Inflammatory macrophage (primary cell): ENCODE measurements at places on chromosomes 13 and 19.

DNA sequence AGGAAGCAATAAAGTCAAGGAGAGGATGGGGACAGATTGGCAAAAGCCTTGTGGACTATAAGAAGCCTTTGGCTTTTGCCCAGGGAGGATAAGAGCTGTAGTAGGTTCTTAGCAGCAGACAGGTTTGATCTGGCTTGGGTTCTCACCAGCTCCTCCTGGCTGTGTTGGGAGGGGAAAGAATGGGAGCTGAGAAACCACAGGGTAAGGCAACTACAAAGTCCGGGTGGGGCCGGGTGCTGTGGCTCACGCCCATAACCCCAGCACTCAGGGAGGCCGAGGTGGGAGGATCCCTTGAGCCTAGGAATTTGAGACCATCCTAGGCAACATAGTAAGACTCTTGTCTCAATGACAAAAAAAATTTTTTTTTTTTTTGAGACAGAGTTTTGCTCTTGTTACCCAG is 20.6 kb downstream of the NECTIN2 start:
- no peak for DNase-seq

DNA sequence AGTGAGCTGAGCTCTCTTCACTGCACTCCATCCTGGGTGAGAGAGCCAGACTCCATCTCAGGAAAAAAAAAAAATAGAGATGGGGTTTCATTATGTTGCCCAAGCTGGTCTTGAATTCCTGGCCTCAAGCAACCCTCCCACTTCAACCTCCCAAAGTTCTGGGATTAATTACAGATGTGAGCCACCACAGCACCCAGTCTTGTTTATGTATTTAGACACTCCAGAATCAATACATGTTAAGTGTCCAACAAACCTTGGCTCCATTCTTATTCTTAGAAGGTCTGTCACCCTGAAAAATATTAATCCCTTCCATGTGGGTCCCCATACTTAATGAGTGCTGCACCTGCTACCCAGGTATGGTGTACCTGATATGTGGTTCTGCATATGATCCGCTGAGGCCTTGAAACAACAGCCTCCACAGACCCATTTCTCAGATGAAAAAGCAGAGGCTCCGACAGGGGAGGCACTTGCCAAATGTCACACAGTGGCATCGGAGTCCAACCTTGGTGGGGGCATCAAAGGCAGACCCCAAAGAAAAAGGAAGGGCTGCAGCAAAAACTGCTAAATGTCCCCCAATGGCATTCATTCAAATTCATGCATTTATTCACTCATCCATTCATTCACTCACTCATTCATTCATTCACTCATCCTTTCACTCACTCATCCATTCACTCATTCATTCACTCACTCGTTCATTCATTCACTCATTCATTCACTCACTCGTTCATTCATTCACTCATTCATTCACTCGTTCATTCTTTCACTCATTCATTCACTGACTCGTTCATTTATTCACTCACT is 16.7 kb downstream of the TICAM1 start:
- DNase-seq: no peak

DNA sequence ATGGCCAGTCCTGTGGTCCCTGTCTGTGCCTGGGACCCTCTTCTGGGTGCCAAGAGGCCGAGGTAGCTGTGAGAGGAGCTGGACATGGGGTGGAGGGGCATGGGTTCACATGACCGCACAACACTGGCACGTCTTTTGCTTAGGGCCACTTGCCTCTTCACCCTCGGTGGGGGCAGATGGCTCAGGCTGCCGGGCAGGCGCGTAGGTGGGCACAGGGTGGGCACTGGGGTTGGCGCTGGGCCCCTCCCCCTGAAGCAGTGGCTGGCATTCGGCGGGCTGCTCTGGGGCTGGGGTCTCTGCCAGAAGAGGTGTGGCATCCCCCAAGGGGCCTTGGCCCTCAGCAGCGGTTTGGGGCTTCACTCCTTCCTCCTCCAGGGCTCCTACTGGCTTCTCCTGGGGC is 8.4 kb downstream of the PALM3 start:
- no peak for DNase-seq

DNA sequence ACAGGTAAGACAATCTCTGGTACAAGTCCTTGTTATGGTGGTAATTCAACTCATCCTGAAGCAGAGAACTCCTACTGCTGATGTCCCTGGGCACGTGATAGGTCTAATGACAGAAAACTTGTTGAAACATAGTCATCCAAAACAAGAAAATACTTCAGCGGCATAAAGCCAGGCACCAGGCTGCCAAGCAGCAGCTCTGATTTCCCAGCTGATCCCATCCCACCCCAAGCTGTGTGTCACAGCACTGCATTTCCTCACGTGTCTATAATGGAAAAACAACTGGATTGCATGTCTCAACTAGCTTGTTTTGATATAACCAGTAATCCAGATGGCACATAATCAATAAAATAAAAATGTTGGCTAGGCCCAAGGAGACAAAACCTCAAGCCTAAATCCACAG is 64.8 kb downstream of the MIPEP start:
- no peak for DNase-seq

GRCh38 chr13:99758460-99759162 is 213.0 kb downstream of the ZIC5 start:
- no peak for DNase-seq

GRCh38 chr13:26458196-26458749 is 99.2 kb upstream of the WASF3 start:
- DNase-seq: no peak

DNA sequence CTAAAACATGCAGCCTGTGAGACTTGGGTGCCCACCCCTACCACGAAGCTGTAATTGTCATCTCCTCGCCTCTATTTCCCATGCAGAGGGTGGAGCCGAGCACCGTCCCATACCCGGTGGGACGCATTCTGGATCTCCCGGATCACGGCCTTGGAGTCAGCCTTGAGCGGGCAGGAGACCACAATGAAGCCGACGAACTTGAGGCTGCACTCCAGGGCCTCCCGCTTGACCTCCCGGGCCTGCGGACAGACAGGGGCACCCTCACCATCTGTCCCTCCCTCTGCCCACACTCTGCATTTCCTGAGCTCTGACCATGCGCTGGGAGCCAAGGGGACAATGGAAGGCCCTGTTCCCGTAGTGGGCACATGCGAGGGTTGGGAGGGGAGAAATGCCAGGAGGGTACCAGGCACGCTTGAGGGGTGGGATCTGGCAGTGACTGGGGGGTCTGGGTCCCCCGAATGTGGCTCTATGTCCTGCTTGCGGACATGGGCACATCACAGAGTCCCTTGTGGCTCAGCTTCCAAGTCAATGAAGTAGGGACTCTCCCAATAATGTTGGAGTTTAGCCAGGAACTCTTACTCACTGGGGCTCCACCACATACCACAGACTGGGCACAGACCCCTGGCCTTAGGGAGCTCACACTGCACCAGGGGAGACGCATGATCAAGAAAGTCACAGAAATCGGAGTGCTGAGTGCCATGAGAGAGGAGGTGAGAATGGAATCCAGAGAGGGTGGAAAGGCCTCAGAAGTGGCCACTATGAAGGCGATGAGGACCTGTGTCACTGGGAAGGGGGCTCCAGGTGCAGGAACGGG is 9.2 kb upstream of the GMIP start:
- no peak for DNase-seq

DNA sequence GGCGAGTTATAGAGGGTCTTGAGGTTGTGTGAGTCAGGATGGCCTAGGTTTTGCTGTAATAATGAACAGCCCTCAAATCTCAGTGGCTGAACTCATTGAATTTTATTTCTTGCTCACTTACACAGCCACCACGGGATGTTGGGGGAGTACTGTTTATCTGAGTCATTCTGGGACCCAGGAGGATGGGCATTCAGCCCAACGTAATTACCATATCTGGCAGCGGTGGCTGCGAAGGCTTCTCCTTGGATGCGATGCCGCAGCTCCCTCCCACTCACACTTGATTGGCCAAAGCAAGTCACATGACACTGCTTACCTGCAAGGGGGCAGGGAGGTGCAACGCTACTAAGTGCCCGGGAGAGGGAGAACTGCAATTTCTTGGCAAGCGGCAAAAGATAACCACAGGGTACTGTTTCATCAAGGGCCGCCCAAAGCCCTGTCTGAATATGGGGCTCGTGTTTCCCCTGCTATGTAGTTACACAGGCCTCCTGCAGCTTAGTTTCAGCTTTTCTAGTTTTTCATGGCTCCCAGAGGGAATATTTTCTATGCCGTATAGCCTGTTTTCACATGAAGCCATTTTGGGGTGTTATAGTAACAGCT is 19.9 kb downstream of the ZSWIM9 start:
- peak; percentile 21 for DNase-seq

- DNase-seq: no peak
These were observed 36.8 kb upstream of the PSG9 start for GRCh38 chr19:43306097-43306496.

DNA sequence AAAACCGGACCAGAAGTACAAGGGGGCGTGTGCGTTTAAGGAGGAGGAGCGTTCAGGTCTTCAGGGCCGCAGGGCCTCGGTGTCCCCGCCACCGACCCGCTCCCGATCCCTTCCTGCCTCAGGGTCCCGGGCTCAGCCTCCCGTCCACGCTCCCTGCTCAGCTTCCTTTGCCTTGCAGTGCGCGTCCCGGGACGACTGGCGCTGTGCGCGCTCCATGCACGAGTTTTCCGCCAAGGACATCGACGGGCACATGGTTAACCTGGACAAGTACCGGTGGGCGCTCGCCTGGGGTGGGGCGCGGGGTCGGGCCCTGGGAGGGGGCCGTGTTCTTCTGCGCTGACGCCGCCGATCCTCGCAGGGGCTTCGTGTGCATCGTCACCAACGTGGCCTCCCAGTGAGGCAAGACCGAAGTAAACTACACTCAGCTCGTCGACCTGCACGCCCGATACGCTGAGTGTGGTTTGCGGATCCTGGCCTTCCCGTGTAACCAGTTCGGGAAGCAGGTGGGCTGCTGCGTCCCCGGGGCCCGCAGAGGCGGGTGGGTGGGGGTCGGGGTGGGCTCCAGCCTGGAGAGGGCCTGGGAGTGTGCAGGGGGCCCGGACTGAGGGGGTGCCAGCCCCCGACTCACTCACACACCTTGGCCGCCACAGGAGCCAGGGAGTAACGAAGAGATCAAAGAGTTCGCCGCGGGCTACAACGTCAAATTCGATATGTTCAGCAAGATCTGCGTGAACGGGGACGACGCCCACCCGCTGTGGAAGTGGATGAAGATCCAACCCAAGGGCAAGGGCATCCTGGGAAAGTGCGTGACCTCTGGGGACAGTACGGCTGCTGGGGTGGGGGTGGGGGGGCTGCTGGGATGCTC is 1.4 kb downstream of the GPX4 start:
- DNase-seq: no peak

DNA sequence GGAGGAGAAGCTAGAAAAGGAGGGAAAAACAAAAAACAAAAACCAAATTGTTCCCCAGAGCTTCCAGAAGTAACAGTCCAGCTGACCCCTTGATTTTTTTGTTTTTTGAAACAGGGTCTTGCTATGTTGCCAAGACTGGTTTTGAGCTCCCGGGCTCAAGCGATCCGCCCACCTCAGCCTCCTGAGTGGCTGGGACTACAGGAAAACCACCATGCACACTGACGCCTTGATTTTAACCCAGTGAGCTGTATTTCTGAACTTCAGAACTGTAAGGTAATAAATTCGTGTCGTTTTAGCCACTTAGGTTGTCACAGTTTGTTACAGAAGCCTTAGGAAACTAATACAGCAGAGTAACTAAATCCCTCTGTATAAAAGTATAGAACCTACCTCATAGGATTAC is 1.1 kb upstream of the NEK3 start:
- DNase-seq: no peak

- DNase-seq: peak; percentile 36
These were observed 57.8 kb upstream of the ITM2B start for GRCh38 chr13:48175185-48175584.

DNA sequence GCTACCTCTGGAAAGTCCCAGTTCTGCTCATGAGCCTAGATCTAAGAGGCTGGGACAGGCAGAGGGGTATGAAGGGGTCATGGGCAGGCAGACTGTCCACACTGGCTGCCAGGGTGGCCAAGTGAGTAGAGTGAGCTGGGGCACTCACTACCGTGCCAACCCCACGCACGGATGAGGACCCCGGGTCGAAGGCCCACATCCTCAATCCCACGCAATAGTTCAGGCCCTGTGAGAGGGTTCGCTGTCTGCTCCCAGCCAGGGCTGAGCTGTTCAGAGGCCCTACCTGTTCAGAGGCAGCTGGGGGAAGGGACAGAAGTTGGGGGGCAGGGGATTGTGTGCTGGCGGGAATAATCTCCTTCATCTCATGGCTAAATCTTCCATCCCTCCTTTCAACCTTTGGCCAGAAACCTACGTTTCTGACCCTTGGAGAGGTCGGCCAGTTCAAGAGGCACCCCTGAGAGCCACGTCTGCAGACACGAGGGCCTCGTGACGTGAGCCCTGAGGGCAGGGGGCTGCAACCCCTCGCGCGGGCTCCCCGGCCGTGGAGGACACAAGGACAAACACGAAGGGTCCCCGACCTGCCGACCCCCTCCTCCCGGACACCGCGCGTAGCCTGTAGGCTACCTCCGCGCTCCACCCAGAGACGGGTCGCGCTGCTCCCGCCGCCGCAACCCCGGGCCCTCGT is 1.0 kb upstream of the RPS5 start:
- DNase-seq: no peak

DNA sequence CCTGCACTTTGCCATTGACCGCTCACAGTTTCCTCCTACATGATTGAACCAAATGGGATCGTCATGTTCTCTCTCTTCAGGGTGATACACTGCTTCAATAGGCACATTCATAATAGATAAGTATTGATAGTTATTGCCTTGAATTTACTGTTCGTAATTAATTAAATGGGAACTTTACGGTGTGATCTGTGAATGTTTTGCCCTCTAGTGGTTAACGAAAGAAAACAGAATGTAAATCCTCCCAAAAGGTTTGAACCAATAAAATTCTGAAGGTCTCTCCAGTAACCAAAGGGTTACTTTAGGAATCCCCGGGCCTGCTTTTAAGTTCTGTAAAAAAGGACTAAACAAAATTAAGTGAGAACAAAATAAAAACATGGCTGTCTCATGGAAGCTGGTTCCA is 389.3 kb downstream of the DACH1 start:
- no peak for DNase-seq

DNA sequence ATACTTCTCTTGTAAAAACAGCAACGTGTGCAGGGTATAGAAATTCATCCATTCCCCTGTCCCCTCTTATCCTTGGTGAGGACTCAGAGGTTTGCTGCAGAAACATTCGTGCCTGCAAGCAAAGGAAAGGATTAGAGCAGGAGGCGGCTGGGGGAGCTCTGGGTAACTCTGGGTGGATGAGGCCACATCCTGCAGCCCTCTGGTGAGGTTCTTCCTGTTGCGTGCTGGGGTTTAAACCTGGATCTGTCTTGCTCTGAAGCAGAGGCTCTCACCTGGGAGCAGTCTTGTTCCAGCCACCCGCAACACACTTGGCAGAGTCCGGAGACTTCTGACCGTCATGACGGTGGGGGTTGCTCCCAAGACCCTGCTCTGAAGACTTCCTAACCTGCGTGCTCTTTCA is 69.2 kb downstream of the ATP11A start:
- no peak for DNase-seq

GRCh38 chr19:19111136-19111835 is 27.0 kb downstream of the TMEM161A start:
- no peak for DNase-seq

GRCh38 chr19:57708641-57709361 is at the start of gene ZNF154:
TSS of gene ZNF154 (minus strand) at chr19:57709204. CDS start at chr19:57708971, 233 bp downstream.
- DNase-seq: no peak

GRCh38 chr13:49220856-49221589 is 885 bp downstream of the MLNR start:
- peak; percentile 35 for DNase-seq
